Left renal cortex interstitium (tissue), 4 donors: ENCODE measurements at places on chromosomes 2 and 18. TPM values are rescaled to one million over a fixed set of nuclear protein-coding genes. Genes with fewer than 3 reads are reported as not detected.

GRCh38 chr2:79906139-79906890 is 393.5 kb downstream of the CTNNA2 start:
- DNase-seq: no peak

GRCh38 chr2:150303281-150303680 is 184.2 kb downstream of the RND3 start:
- DNase-seq: no peak

LOXHD1 gene
- polyA plus RNA-seq: 0.48 TPM

PID1 gene
- polyA plus RNA-seq: 4.8 TPM

DNA sequence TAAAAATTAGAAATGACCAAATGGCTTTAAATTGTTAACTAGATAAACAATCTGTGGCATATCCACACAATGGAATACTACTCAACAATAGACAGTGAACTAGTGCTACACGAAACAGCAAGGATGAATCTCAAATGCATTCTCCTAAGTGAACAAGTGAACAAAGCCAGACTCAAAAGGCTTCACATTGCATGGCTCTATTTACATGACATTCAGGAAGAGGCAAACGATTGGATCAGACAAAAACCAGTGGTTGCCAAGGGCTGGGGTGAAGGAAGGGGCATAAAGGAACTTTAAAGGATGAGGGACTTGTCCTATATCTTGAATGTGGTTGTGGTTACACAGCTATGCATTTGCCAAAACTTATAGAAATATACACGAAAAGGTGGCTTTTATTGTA is 184.3 kb downstream of the RPIA start:
- no peak for DNase-seq

GRCh38 chr2:221478485-221478863 is 93.6 kb downstream of the EPHA4 start:
- DNase-seq: no peak

GRCh38 chr2:235554385-235554784 is 60.5 kb downstream of the AGAP1 start:
- no peak for DNase-seq

PLA2R1 gene
- polyA plus RNA-seq: 126 TPM

DNA sequence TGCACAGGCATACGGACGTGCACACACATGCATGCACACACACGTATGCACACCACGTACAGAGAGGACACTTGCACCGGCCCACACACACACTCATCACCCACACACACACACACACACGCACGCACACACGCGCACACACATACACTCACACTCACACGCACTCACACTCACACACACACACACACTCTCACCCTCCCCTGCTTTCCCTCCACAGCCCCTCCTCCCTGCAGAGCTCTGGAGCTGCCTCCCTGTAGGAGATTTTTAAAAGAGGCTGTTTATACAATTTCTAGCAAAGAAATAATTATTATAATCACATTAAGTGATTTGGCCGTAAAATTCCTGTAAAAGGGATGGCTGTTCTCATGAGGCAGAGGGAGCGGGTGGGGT is 36.5 kb upstream of the SNED1 start:
- DNase-seq: no peak

BOLL gene
- polyA plus RNA-seq: not detected

KIAA2012 gene
- polyA plus RNA-seq: 0.21 TPM

- DNase-seq: peak; percentile 45
Observed at GRCh38 chr18:53305461-53305860, 919.0 kb downstream of the MBD2 start.

MARCO gene
- not detected for polyA plus RNA-seq

TLX2 gene
- 0.13 TPM for polyA plus RNA-seq

- no peak for DNase-seq
Observed at GRCh38 chr18:26471027-26471426, 77.3 kb downstream of the KCTD1 start.

UGT1A3 gene
- polyA plus RNA-seq: not detected

DSEL gene
- polyA plus RNA-seq: 24.4 TPM

DNA sequence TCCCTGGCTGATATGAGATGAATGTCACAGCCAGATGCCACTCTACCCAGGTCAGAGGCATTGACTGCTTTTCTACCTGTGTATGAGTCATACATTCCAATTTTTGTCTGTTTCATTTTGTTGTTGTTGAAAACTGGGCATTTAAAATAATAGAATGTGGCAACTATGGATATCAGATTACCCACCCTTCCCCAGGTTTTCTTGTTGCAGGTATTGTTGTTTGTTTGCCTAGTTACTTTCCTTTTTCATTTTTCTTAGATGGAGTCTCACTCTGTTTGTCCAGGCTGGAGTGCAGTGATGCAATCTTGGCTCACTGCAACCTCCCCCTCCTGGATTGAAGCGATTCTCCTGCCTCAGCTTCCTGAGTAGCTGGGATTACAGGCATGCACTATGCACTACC is 70.2 kb downstream of the LRRC30 start:
- no peak for DNase-seq

- no peak for DNase-seq
Observed at GRCh38 chr2:171095014-171095582, 65.6 kb downstream of the TLK1 start.

GRCh38 chr2:20398956-20399567 is 47.8 kb upstream of the RHOB start:
- no peak for DNase-seq

DNA sequence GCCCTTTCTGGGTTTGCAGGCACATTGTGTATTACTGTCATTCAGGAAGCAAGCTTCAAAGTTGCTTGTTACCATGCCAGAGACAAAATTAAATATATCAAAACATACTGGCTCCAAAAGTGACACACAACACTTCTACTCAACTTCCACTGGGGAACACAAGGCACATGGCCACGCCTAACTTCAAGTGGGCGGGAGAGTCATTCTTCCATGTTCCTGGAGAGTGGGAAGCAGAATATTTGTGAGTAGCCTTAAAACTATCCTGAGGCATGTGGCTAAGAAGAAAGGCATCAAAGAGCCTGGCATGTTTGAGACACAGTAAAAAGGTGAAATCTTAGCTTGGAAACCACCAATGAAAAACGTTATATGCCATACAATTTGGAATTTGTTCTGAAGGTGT is 90.5 kb upstream of the TACR1 start:
- no peak for DNase-seq

- DNase-seq: peak; percentile 23
Observed at GRCh38 chr18:47582093-47582492, 330.6 kb upstream of the SKOR2 start.
